Foreskin melanocyte (primary cell): ENCODE measurements at places on chromosomes 3 and 15.

DNA sequence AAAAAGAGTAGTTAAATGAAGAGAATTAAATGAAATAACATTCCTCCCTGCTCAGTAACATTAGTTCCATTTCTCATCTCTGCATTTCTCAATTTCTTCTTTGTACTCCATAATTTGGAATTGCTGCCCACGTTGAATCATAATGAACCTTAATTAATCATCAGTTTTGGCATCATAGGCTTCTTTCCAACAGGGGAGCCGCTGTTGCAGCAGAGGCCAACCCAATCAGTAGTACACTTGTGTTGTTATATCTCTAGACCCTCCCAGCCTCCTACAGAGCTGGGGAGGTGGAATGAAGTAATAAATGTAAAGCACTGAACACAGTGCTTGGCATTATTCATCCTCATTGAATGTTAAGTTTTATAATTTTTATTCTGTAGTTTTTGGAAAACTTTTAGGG is 240.7 kb downstream of the CHST2 start:
- no peak for DNase-seq

- no peak for DNase-seq
These were observed 130.4 kb downstream of the SUCLG2 start for GRCh38 chr3:67524046-67524445.

GRCh38 chr3:131819381-131820055 is 215.3 kb downstream of the CPNE4 start:
- DNase-seq, result no peak

DNA sequence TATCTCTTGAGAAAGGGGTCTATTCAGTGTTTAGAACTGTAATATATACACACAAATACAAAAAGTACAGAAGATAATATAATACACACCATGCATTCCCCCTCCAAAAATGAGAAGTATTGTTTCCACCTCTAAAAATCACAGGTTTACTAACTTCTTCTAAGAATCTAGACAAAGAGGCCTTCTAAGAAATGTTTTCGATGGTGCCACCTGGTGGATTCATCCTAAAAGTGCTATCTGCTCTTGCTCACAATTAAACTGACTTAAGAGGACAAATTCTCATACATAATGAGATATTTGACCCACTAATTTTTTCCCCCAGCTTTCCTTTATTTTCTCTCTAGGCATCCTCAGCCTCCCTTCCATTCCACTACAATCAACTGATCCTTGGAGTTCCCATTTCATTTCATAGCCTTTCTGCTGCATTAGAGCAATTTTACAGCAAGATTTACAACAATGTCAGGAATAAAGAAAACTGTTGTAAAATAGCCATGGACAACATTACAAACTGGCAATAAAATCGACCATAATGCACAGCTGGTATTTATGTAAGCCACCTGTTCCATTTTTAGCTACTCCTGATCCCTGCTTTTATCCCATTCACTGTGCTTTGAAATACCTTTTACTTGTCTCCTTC is 124.6 kb downstream of the ARRDC4 start:
- DNase-seq, result peak; percentile 54

GRCh38 chr3:25673738-25674298 is 9.1 kb upstream of the TOP2B start:
- no peak for DNase-seq

GRCh38 chr3:190543671-190544070 is 29.8 kb downstream of the IL1RAP start:
- no peak for DNase-seq

- DNase-seq, result no peak
These were observed 51.5 kb downstream of the PGPEP1L start for GRCh38 chr15:98955961-98956723.

- DNase-seq, result peak; percentile 20
These were observed 380.6 kb upstream of the C2CD4B start for GRCh38 chr15:62545467-62546227.

GRCh38 chr3:50441424-50442217 is 61.8 kb downstream of the CACNA2D2 start:
- no peak for DNase-seq

DNA sequence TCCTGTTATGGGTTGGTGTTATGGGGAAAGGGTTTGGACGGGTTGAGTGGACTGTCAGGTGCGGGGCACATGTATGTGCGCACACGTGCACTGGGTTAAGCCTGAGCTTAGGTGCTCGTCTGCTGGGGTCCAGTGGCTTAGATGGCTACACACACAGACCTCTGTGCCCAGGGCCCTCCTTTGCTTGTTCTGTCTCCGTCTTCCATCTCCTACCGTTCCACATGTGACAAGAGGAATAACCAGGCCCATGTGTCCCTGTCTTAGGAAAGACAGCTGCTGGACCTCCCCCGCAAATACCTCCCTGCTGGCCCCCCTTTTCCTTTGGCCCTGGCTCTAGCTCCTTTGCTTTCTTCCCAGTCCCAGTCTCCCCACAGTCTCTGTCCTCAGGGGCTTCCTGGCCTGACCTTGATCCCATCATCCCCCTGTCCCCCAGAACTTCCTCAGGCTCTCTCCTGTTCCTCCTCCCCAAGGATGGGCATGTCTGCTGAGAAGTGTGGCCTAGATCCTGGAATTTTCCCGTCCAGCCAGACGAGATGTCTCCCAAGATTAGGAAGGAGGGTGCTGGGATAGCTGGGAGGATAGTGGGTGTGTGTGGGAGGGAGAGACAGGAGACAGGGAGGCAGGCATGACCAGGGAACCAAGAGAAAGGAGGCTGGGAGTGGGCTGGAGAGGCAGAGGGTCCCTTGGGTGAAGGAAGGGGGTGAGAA is 797 bp upstream of the THPO start:
- DNase-seq, result no peak

DNA sequence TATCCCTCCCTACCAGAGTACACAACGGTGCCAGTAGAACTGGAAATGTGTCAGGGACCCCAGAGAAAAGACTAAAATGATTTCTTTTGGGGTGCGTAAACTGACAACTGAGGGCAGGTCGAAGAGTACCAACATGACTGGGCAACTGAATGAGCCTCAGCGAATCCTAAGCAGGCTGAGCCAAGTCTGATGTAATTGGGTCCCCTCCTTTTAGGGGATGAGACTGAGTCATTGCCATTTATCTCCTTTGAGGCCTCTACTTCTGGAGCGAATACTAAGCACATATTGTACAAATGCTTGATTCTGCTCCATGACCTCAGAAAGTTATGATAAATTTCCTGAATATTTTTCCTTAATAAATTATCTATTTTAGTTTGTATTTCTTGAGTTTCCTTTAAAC is 17.3 kb upstream of the GPR156 start:
- DNase-seq, result no peak

DNA sequence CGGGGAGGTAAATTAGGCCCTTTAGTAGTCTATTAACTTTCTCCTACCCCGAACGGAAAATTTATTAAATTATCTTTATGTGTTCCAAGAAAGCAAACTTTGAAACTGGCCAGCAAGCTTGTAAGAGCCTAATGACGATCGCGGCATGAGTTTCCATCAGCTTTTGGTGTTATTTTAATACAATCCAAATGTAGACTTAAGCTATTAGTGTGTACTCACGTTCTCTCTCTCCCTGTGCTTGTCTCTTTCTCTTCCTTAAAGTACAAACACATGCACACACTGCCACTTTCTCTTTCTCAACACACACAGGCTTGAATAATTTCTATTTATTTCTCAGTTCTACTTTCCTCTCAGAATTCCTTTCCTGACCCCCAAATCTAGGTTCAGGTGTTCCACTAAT is 108.8 kb upstream of the MME start:
- no peak for DNase-seq
